Activated T-cell treated with anti-CD3 and anti-CD28 coated beads for 48 hours (primary cell): ENCODE measurements at places on chromosomes 4 and X.

DNA sequence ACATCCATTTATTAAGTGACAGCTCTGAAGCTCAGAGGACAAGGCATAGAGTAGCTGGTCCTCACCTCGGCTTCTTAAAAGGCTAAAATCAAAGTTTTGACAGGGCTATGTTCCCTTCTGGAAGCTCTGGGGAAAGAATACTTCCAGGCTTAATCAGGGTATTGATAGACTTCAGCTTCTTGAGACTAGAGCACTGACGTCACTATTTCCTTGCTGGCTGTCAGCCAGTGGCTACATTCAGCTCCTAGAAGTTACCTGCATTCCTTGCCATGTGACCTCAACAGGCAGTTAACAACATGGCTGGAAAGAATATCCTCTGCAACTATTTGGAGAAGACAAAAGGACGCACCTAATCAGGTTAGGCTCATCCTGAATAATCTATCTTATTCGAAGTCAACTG is 1144.8 kb downstream of the ADGRL3 start:
- no peak for DNase-seq

- DNase-seq: no peak
Measured at GRCh38 chrX:64437218-64437617, 42.0 kb upstream of the MTMR8 start.

DNA sequence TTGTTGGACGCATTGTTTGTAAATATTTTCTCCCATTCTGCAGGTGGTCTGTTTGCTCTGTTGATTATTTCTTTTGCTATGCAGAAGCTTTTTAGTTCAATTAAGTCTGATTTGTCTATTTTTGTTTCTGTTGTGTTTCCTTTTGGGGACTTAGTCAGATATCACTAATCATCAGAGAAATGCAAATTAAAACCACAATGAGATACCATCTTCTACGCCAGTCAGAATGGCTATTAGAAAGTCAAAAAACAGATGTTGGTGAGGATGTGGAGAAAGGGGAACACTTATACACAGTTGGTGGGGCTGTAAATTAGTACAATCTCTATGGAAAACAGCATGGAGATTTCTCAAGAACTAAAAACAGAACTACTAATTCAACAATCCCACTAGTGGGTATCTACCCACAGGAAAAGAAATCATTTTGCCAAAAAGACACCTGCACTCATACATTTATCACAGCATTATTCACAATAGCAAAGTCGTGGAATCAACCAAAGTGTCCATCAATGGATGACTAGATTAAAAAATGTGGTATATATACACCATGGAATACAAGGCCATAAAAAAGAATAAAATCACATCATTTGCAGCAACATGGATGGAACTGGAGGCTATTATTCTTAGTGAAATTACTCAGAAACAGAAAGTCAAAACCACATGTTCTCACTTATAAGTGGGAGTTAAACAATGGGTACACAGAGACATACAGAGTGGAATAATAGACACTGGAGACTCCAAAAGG is 8.1 kb downstream of the COQ2 start:
- no peak for DNase-seq

- no peak for DNase-seq
Measured at GRCh38 chrX:102085706-102086105, 39.8 kb upstream of the TCEAL2 start.

GRCh38 chr4:152880263-152880662 is 55.9 kb upstream of the FHDC1 start:
- no peak for DNase-seq

DNA sequence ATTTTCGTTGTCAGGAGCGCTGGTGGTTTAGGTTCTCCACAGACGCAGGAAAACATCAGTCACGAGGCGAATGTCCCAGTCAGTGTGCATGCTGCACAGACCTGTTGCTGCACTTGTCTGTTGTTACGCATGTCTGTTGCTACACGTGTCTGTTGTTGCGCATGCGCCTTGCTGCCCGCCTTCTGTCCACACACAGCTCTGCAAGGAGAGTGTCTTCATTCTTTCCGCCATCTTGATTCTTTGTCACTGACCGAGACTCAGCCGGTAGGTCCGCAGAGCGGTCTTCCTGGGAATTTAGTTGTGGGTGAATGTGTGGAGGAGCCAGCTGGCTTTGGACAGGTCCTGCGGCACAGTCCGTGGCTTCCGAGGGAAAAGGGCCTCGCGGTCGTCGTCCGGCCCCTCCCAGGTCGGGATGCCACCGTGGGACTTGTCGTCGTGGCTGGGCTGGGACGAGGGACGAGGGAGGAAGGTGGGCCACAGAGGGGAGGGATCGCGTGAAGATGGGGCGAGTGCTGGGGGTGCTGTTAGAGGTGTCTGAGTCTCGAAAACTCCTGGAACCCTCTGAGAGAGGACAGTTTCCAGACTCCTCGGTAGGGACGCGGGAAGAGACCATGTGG is at the start of gene PAGE2B:
TSS of gene PAGE2B (plus strand) at position 180 of the 617 bp plus-strand sequence. CDS start 1,012 bp downstream, outside the sequence.
- no peak for DNase-seq

DNA sequence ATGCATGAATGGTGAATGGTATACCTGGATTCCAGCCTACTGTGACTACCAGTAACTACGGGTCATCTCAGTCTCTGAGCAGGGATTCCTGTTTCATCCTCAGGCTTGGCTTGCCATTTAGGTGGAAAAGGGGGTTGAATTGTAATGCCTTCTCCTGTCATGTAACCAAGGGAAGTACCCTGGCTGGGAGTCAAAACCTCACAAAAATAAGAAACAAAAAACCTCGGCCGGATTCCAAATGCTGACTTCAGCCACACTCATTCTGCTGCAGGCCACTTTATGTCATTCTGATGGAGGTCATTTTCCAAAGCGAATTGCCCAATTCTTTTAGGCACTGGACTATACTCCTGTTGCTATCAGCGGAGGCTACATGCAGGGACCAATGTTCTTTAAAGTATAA is 324.7 kb downstream of the LDB2 start:
- DNase-seq: no peak

GRCh38 chrX:38206036-38206435 is 14.6 kb downstream of the SRPX start:
- DNase-seq: no peak

DNA sequence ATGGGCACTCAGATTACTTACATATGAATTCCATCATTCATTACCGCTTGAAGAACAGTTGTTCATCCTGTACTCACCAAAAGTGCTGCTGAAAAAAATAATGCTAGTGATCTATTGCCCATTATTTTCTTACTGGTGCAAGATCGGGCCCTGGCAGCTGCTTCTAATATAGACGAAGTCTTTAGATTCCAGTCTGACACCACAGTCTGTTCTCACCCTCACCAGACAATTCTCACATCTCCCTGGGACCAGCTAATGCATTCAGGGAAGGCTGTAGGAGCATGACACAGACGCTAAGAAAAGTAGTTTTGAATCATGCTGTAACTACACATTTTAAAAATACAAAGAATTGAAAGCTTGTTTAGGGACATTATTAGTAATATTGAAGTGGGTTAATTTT is 13.8 kb downstream of the GEMIN8 start:
- no peak for DNase-seq

- DNase-seq: no peak
Measured at GRCh38 chr4:143253166-143253565, 68.4 kb downstream of the USP38 start.

DNA sequence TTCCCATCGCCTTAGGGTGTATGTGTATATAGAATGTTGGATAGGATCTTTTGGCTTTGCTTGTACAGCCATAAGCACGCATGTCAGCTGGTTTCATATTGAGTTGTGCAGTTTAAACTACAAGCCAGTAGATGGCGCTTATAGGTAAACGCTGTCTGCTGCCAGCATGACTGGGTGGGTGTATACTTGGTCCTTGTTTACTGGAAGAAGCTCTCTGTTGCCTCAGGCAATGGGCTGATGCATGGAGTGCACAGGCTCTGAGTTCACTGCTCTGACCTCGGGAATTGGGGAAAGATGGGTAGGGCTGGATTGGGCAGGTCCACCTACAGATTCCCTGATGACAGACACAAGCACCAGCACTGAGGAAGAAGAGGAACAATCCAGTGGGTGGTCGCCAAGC is 831.5 kb downstream of the STIM2 start:
- no peak for DNase-seq

DNA sequence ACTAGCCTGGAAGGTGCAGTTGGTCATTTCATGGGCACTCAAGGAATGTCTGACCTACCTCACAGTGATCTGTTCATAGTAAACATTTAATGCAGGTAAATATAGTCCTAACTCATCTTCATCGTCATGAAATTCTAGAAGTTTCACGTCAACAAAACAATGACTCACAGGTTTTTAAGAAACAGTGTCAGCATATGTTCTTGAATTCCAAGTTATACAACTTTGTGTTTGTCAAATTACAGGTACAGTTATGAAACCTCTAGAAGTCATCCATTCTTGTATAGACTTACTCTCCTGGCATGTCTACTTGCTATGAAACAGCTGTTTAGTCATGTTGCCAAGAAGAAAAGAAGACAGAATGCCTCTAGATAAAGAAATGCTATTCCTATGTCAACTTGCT is 46.6 kb downstream of the AFM start:
- DNase-seq: no peak

DNA sequence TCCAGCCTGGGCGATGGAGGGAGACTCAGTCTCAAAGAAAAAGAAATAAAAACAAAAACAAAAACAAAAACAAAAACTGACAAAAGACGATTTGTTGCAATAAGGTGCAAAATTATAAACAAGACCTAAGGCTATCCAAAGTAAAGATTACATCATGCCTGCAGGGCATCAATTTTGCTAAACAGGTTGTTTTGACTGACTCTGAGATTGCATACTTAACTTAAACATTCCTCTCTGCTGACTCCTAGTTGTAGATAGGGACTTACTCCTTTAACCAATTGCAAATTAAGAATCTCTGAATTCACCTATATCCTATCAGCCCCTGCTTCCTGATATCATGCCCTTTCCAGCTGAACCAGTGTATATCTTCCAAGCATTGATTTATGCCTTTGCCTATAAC is 2687.3 kb downstream of the PCDH7 start:
- DNase-seq: no peak

DNA sequence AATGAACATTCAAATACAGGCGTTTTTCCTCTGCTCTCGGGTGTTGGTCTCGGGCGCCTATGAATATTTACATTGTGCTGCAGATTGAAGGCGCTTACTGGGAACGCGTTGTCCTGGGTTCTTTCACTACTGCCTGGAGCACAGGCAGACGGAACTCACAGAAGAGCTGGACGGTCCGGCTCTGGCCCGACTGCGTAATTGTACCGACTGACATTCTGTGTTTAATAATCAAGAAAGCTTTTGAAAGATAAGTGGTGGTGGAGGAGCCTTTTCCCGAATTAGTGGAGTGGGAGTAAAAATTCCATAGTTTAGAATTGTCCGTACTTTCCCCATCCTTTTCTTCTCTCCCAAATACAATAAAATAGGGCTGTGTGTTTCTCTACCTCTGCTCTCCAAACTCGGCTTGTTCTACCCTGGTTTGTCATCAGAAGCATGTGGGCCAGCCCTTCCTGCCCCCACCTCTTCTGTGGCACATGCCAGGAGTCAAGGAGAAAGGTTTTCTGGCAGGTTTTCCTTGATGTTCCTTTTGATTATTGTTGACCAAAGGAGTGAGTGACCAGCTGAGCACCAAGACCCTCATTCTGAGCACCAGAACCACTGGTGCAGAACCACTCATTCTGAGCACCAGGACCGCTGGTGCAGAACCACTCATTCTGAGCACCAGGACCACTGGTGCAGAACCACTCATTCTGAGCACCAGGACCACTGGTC is 2.3 kb downstream of the FHDC1 start:
- DNase-seq: no peak

DNA sequence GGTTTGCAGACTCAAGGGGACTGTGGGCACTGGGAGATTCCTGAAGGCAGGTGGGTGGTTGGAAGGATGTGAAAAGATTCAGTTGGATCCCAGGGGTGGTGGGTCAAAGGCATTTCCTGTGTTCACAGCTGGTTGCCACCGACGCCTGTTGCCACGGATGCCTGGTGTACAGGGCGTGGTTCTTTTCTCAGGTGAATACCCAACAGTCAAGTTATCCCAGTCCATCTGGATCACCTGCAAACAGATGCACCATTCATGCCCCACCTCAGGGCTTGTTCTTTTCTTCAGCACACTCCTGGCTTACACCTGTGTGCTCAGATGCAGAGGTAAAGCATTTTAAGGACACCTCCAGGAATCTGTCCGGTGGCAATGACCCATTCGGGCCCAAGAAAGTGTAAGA is 55.8 kb upstream of the SHOX start:
- DNase-seq: no peak

- DNase-seq: no peak
Measured at GRCh38 chrX:25198253-25198652, 182.5 kb upstream of the ARX start.
